HTR-8/SVneo (cell line): ENCODE measurements at places on chromosomes 16 and 17.
A peak's percentile ranks its signal among the peaks of the same experiment; 100 is the strongest.

- DNase-seq, result no peak
Observed at GRCh38 chr16:530111-530817, 2.8 kb downstream of the CAPN15 start.

GRCh38 chr17:68304706-68305105 lies 13.4 kb downstream of the ARSG start:
- DNase-seq, result no peak

- DNase-seq, result no peak
Observed at GRCh38 chr17:27442702-27443101, 13.5 kb upstream of the KSR1 start.

- no peak for DNase-seq
Observed at GRCh38 chr16:49701065-49701685, 154.7 kb downstream of the ZNF423 start.

DNA sequence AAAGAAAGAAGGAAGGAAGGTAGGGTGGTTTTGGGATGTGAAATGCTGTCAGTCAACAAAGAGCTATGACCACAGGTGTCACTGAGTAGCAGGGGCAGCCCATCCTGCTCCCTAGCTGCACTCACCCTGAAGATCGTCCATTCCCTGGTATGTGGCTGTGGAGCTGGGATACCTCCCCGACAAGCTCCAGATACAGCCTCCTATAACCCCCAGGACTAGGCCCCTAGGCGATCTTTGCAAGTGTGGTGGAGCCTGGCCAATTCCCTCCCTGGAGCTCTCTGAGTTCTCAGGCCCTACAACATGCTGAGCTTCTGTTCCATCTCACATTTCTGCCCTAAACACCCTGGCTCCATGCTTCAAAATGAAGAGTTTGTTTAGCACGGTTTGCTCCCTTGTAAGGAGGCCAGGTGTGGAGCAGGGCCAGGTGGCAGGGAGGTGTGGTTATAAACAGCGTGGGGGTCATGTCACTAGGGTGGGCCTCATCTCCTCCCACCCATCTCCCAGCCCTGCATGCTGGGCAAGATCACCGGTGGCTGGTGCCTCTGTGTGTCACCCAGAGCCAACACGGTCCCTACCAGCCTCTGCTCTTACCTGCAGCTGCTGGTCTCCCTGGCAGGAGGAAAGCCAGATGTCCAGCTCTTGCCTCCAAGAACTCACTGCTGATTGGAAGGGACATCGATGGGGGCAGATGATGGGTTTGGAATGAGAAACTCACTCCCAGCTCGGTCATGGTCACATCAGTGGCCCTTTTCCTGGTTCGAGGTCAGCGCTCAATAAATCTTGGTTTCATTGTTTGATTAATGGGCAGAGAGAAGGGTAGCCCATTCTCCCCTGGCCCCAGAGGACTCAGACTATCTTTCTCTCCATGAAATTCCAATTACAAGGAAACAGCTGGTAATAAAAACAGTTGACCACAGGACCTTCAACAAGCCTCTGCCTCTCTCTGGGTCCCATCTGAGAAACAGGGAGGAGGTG lies 511.0 kb upstream of the CDH5 start:
- DNase-seq, result no peak

GRCh38 chr17:83200231-83200699 lies 120.9 kb downstream of the METRNL start:
- DNase-seq, result no peak

GRCh38 chr16:65622151-65622550 lies 500.3 kb upstream of the CDH11 start:
- no peak for DNase-seq

- DNase-seq, result no peak
Observed at GRCh38 chr16:78571898-78572358, 472.5 kb downstream of the WWOX start.

DNA sequence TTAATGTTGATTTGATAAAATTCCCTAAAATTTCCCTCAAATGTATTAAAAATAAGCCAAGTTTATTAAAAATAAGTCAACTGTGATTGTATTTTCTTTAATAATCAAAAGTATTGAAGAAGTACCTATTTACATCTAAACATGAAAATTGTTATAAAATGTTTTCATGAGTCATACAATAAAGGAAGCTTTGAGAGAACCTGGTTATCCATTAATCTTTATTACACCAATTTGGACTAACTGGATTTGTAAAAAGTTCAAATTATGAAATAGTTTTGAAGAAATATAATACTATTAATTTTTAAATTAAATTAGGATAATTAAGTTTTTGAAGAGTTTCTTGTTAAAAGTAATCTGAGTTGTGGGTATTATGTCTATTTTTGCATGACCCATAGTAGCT lies 63.8 kb downstream of the COX10 start:
- DNase-seq, result no peak

DNA sequence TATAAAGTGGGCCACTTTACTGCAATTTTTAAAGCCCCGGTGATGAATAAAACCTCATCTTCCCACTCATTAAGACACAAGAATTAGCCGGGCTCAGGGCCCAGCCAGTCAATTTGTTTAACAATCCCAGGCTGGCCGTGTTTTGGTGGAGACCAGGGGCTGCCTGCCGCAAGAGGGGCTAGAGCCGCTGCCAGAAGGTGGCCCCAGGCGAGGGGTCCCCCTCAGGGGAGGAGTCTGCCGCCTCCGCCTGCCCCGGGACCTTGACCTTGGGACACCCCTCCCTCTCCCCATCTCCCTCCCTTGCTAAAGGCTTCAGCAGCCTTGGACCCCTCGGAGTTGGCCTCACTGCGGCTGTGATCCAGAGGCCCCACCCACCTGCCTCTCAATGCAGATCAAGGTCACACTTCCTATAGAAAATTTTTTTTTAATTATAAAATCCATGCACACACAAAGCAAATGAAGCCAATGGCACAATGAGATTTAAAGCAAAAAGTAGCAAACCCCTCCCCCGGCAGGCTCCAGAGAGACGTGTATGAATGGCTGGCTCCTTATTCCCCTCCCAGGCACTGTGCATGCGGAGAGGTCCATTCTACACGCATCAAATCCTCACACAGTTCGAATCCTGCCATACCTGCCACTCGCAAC lies 23.0 kb upstream of the SLC38A10 start:
- DNase-seq, result no peak

DNA sequence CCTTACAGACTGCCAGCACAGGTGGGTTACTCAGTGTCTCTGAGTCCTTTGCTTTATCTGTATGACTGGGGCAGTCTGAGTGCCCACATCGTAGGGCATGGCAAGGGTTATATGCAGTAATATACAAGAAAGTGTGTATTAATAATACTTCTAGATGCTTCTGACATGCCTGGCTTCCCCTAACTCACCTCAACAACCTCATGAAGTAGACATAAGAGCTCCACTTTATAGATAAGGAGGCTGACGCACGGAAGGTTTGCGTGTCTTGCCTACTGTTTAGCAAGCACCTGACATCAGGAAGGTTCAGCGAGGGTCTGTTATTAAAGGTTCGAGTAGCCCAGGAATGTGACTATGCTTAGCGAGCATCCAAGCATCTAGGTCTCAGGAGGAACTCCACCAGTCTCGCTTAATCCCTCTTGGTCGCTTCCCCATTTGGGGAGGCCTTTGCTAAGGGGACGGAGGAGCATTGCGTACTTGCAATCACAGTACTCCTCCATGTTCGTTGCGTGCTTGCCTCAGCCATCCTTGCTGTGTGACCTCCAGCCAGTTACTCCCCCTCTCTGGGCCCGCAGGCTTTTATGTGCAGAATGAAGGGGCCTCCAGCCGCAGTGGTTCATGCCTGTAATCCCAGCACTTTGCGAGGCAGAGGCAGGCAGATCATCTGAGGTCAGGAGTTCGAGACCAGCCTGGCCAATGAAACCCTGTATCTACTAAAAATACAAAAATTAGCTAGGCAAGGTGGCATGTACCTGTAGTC lies 1.6 kb downstream of the KCNG4 start:
- DNase-seq, result no peak

DNA sequence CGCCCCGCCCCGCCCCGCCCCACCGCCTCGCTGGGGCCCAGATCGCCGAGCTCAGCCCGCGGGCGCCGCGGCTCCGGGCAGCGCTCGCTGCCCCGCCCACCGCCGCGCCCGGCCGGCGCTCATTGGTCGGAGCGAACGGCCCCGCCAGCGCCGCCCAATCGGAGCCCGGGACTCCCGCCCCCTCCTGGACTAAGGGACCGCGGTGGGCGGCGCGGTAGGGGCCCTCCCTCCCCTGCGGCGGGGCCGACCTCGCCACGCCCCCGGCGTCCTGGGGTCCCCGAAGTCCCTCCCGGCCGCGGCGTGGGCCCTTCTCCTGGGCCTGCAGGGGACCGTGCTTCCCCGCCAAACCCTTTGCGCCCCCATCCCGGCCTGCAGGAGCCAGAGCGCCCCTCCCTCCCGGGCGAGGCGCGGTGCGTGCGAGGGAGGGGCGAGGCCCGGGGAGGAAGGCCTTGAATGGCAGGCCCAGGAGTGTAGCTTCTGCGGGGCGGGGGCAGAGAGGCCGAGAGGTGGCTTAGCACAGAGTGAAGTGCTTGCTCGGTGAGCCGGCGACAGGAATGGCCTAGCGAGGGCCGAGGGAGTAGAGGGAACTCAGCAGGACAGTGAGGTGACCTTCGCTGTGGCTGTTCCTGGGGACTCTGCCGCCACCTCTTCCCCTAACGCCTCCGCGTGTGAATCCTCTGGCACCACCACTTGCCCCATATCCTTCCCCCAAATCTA lies at the start of gene CAMKK1:
Gene CAMKK1 (minus strand): TSS at position 51 of the 717 bp plus-strand sequence. CDS start 7,366 bp downstream, outside the sequence.
- peak; percentile 96 for DNase-seq

GRCh38 chr17:48841395-48841831 lies 10.6 kb downstream of the CALCOCO2 start:
- DNase-seq, result peak; percentile 48

GRCh38 chr17:8674344-8675305 lies 44.1 kb upstream of the MYH10 start:
- no peak for DNase-seq

GRCh38 chr17:15233022-15233805 lies 31.9 kb downstream of the PMP22 start:
- DNase-seq, result peak; percentile 75

- DNase-seq, result no peak
Observed at GRCh38 chr16:81798311-81799137, 19.4 kb downstream of the PLCG2 start.

GRCh38 chr17:30924341-30924740 lies 2.6 kb downstream of the ADAP2 start:
- DNase-seq, result no peak

GRCh38 chr16:21937336-21937829 lies 15.8 kb upstream of the UQCRC2 start:
- DNase-seq, result no peak

DNA sequence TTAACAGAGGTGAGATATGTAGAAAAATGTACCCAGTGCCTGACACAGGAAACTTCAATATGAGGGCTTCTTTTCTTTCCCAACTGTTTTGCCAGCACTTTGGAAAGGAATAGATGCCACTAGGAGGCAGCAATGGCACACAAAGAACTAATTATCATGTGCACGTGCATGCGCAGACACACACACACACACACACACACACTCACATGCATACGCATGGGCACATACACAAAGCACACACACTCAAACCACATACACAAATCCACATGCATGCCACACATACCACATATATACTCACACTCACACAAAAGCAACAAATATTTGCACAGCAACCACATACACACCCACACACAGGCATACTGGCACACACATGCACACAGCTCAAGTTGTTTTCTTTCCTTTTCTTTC lies 8.8 kb upstream of the CEP112 start:
- DNase-seq, result peak; percentile 62
